Activated T-helper 1 cell treated with anti-CD3 and anti-CD28 coated beads, Interleukin-2, amount 50 U/mL, for 16 hours (primary cell): ENCODE measurements at places on chromosomes 16 and 17.

DNA sequence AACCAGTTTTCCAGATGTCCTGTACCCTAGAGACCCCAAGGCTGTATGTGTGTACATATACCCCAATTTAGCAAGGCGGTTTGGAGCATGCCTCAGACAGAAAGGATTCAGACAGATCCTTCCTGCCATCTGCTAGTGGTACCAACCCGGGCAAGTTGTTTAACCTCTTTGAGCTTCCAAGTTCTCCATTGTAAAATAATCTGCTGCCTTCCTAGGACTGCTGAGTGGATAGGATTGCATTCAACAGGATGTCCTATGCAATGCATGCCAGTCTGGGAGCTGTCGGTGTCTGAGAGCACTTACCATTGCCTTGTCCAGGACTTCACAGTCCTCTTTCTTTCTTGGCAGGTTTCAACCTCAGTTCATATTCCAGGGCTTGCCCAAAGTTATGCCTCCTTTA lies 1.9 kb downstream of the CDH13 start:
- DNase-seq: no peak

DNA sequence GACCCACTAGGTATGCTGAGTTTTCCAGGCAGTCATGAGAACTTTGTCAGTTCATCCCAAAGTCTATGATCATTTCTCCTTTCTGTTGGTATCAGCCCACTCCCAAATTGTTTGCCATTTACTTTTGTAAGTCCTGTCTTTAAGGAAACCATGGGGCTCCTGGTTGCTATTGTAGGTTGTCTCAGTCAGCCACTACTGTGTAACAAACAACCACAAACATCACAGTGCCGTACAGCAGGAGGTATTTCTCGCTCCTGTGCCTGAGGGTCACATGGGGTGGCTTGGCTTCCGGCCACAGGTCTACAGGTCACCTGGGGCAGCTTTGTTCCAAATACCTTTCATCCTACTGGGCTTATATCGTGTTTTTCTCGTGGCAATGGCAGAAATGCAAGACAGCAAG lies 71.6 kb downstream of the C17orf67 start:
- DNase-seq: no peak

DNA sequence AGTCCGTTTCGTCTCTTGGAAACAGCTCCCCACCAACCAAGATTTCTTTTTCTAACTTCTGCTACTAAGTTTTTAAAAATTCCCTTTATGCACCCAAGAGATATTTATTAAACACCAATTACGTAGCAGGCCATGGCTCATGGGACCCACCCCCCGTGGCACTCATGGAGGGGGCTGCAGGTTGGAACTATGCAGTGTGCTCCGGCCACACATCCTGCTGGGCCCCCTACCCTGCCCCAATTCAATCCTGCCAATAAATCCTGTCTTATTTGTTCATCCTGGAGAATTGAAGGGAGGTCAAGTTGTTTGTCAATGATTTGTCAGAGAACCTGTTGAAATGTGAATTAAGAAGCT lies 48.2 kb downstream of the IL21R start:
- no peak for DNase-seq

DNA sequence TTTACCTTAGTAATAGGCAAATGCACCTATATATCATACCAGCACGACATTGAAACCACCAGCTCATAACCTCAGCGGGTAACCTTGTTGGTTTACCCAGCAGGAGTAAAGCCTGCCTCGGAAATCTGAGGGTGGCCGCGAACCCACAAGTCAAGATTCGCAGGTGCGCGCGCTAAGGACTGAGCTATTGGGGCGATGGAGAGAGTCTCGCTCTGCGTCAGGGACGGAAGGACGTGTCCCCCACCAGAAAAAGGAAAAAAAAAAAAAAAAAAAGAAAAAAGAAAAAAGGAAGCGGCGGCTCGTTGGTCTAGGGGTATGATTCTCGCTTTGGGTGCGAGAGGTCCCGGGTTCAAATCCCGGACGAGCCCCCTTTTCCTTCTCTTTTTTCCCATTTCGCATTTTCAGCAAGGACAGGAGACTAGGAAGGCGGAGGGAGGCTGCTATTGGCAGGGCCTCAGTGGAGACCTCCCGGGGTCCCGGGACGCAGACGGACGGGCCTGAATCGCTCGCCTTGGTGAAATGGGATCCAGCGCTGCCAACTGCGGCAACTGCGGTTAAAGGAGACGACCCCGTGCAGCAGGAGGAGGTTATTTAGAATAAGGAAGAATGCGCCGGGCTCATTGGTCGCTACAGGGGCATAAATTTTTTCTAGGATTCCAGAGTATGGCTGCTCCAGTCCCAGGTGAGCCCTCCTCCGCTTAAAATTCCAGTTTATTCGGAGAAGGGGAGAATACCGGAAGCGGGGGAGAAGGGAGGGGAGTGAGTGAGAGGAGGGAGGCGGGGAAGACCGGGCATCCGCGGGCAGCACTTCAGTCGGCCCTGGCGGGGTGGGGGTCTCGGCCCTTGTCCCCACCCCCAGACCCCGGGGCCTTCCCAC lies at the start of gene OR1F1:
TSS of gene OR1F1 (plus strand) at position 407 of the 877 bp plus-strand sequence.
- peak; percentile 29 for DNase-seq

GRCh38 chr16:3478242-3478925 lies 16.9 kb downstream of the C16orf90 start:
- no peak for DNase-seq

DNA sequence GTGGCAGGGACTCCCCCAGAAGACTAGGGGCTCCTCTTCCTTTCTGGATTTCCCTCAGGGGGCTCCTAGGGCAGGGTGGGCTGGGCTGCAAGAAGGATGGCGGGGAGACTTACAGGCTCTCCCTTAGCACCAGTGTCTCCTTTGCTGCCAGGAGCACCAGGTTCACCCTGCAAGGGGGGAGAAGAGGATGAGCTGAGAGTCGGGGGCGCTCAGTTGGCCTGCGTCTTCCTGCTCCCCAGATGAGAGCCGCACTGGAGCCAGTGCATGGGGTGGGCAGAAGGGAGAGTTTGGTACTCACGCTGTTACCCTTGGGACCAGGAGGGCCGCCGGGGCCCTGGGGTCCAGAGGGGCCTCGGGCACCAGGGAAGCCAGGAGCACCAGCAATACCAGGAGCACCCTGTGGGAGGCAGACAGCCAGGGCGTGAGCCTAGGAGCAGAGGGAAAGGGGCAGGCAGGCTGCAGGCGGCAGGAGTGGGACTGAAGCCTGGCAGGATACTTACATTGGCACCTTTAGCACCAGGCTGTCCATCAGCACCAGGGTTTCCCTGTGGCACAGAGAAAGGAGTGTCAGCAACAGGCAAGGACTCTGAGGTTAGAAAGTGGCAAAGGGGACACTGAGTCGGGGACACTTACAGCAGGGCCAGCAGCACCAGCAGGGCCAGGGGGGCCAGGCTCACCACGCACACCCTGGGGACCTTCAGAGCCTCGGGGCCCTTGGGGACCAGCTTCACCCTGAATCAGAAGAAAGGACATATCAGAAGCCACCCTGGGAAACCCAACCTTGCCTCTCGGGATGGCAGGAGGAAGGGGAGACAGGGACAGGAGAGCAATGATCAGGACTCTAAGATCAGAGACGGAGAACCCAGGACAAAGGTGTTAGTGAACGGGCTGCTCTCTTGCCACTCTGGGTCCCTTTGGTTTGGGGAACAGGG lies 6.2 kb downstream of the COL1A1 start:
- no peak for DNase-seq

DNA sequence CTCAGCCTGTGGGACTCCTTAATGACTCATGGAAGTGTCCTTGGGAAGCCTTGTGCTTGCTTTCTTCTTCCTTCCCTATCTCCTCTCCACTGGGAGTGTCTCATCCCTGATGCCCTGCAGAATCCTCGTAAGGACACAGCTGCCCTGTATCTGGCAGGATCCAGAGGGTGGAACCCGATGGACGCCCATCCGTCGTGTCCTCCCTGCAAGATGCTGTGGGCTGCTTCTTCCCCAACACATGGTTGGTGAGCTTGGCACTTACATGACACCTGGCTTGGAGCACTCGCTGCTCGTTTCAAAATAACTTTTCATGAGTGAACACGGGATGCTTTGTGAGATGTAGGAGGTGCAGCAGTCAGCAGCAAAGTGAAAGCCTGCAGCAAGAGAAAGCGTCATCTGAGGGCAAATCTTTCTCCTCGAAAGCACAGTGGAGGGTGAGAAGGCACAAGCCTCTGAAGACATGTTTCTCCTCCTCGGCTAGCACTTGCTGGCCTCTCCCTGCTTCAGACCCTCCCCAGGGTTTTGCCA lies 3.3 kb downstream of the CCL15 start:
- no peak for DNase-seq

DNA sequence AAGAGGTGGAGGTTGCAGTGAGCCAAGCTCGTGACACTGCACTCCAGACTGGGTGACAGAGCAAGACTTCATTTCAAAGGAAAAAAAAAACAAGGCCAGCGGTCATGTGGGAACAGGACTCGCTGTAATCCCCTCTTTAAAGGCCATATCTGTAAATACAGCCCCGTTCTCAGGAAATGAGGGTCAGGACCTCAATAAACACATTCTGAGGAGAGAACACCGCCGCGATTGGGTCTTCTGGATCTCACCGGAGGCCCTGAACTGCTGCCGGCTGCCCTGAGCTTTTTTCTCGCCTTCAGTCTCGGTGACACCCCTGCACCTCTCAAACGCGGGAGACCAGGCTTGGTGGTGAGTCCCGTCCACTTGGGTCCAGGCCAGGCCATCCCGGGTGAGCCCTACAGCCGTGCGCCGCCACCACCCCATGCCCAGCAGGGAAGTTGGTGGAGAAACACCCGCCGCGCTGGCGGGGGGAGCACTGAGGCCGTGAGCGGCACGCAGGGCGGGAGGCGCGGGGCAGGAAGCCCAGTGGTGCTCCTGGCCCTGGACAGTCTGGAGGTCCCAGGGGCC lies 28.4 kb downstream of the SLC25A10 start:
- DNase-seq: no peak

DNA sequence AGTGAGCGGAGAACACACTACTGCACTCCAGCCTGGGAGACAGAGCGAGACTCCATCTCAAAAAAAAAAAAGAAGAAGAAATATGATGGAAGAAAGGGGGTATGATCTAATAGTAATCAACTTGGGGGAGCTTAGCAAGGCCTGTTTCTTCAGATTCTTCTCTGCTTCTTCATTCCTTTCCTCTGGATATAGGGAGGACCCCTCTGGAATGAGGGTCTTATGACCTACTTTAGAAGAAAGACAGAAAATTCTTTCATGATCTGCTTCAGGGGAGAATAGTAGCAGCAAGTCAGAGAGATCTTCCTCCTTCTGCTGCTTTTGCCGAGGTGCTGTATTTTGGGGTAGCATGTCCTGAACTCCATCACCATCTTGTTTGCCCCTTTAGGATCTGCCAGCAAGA lies 44.9 kb upstream of the ETV4 start:
- DNase-seq: no peak

GRCh38 chr17:82678265-82678891 lies 20.1 kb downstream of the RAB40B start:
- no peak for DNase-seq

DNA sequence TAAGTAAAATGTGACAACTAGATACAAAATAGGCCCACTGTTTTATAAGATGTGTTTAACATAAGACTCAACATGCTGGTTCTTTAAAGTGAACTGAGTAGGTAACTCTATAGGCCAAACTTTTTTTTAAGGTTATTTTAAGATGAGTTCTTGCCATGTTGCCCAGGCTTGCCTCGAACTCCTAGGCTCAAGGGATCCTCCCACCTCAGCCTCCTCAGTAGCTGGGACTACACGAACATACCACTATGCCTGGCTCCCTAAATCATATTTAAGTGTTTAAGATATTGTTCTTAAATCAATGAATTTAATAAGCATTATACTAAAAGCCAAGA lies 69.9 kb downstream of the USP32 start:
- DNase-seq: no peak

DNA sequence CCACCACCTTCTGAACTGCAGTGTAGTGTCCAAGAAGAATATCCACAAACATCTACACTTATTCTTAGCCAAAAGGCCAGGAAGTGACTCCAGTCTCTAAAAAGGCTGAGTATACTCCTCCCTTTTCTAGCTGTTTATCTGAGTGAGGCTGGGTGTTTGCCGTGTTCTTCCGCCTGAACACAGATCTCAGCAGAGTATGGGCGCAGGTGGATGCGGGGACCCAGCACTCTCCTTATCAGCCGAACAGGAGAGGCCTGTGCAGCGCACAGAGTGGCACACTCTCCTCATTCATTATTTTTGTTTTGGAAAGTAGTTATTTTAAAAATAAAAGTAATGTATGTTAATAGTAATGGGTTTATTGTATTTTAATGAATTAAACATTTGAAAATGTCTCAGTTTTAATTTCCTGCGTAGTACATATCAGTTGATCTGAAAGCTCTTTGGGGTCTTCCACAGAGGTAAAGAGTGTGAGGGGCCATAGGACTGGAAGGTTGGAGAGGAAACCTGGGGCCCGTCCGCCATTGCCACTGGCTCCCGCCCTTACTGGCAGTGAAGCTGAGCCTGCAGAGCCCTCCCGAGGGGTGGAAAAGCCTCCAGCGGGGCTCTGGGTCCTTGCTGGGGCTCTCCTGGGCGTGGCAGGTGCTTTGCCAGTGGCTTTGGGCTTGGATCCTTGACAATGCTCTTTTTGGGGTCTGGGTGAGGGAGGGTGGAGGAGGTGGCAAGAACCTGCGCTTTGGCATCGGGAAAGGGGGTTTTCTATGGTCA lies 53.8 kb downstream of the PDPK1 start:
- DNase-seq: no peak

GRCh38 chr17:62794666-62794971 lies 13.5 kb downstream of the MARCHF10 start:
- no peak for DNase-seq

DNA sequence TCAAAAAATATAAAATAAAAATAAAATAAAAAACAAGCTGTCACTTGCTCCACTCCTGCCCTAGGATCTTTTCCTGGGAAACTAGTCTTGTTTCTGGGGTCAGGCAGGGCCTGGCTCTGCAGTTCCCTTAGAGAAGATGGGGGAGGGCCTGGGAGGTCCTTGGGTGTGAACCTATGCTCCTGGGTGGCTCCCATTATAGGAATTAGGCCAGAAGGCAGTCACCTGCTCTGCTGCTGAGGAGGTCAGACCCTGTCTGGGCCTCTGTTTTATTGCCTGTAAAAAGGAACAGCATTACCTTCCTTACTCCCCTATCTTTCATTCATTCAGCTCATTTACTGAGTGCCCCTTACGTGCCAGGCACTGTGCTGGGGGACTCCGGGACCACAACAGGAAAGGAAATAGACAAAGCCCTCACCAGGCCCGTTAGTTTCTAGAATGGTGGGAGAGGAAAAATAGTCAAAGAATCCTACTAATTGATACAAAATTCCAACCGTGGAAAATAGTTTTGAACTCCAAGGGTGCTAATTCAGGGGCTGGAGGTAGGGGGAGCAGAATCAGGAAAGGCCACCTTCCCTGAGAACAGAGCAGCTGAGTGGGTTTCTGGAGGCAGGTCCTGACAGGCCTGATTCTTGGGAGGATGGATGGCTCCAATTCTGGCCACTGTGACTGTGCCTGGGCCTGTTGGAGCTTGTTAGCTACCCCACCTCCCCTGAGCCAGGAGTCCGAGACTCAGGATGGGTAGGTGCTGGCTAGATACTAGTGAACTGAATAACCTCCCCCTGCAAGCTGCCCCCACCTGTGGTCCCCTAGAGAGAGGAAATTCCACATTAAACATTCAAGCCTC lies 1.3 kb upstream of the SLC46A1 start:
- DNase-seq: no peak
